ENCODE measurements at places on chromosomes 1 and 21.

- DNase-seq = no peak
Measured at GRCh38 chr1:3068564-3069431, at the start of gene PRDM16. PRDM16 (plus strand) TSS chr1:3069203; CDS start chr1:3069260, 57 bp downstream.

- no peak for DNase-seq
Measured at GRCh38 chr21:28916150-28916893, 76.4 kb downstream of the LTN1 start.

DNA sequence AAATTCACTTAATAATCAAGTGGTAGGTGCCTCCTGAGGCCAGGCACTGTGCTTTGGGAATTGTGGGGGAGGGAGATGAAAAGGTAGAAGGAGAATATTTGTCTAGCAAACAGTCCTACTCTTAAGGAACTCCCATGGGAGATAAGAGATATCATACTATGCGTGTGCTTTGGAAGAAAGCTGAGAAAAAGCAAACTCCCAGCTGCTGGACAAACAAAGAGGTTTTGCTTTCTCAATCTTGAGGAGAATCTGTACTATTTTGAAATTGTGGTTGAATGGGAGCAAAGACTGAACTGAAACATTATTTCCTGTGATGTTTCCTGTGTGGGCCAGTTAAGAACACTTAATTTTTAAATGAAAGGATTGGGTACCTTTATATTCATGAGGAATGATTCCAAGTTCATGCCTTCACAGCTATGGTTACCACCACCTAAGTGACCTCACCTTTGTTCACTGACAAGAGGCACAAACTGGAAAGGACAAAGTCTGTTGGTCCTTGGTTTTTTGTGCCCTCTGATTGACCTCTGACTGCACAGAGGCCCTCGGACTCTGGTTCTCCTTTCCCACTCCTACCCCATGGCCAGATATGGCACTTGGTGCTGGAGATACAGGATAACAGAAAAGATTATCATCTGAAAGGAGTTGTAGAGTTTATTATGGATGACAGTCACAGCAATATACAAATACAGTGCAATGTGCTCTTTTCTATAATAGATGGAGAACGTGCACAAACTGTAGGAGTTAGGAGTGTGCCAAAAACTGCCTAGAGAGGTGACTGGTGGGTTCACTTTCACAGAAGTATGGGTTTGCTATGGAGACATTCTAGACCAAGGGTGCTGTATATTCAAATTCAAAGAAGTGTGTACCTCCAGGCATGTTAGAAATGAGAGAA lies 1.6 kb downstream of the CD53 start:
- no peak for DNase-seq

DNA sequence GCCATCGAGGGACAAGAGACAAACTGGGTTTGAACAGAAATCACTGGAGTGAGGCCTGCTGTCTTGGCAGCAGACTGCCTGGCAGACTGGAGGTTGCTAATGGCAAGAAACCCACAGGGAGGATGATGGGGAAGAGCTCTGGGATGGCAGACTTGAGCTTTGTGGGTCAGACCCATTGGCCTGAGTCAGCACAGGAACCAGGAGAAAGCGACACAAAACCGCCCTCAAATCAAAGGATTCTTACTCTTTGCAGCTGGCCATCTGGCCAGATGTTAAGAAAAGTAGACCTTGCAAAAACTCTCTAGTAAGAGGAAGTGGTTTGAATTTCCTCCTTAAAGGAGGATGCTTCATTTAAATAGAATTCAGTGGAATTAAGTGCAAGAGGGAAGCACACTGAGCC lies 195.2 kb upstream of the JUN start:
- DNase-seq = no peak

GRCh38 chr1:118201524-118201923 lies 16.5 kb upstream of the SPAG17 start:
- no peak for DNase-seq

DNA sequence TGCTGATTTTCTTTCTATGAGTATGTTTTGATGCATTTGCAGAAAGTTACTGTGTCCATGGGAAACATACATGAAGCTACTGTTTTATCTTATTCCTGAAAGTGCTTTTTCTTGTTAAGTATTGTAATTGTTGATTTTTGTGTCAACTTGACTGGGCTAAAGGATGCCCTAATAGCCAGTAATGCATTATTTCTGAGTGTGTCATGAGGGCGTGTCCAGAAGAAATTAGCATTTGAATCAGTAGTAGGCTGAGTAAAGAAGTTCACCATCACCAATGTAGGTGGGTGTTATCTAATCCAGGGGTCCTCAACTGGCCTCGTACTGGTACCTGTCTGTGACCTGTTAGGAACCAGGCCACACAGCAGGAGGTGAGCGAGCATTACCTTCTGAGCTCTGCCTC lies 760.2 kb downstream of the PLA2G4A start:
- DNase-seq = no peak

DNA sequence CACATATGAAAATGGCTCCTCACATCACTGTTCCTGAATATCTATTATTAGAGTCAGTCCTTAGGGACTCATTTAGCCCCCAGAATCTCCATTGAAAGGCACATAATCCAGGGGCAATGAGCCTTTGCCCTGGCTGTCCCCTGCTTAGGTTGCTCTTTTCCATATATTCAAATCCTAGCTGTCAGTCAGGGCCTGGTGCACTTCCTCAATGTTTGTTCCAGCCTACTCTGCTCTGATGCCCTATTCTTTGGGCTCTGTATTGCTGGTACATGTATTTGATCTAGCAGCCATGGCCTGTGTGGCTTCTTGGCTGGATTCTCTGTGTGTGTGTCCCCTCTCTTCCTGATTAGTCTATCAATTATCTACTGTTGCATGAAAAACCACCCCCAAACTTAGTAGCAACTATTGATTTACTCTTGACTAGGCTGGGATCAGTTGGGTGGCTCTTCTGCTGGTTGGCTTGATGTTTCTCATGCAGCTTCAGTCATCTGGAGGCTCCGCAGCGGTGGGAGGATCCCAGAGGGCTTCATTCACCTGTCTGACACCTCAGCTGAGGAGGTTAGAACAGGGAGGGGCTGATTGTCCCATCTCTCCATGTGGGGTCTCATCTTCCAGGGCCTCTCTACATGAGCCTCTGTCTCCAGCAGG lies 107.5 kb downstream of the DTL start:
- no peak for DNase-seq

- no peak for DNase-seq
Measured at GRCh38 chr1:51756290-51756689, 122.2 kb downstream of the NRDC start.

- no peak for DNase-seq
Measured at GRCh38 chr1:231663211-231663792, 36.7 kb downstream of the DISC1 start.

- DNase-seq = no peak
Measured at GRCh38 chr1:41006942-41007865, 14.3 kb downstream of the SLFNL1 start.

- DNase-seq = no peak
Measured at GRCh38 chr1:8516793-8517556, 199.1 kb downstream of the SLC45A1 start.

GRCh38 chr1:219153723-219154122 lies 20.0 kb upstream of the LYPLAL1 start:
- no peak for DNase-seq

GRCh38 chr1:204992201-204992997 lies 50.6 kb upstream of the CNTN2 start:
- DNase-seq = no peak

DNA sequence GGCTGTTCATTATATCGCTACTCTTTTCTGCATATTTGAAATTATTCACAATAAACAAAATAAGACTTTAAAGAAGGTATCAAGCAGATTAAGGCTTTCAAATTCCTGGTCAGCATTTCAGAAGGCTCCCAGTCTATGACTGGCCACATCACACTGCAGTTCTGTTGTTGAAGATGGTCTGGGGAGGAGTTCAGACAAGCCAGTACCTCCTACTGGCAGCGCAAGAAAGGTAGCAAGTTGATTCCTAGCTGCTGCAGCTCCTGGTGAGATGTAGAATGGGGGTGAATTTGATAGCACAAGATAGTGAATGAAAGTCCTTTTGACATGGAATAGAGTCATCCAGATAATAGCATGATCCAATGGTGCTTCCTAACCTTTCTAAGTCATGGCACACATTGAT lies 88.2 kb upstream of the BEND5 start:
- DNase-seq = no peak

GRCh38 chr1:207962716-207963426 lies 51.9 kb upstream of the CD34 start:
- DNase-seq = no peak

DNA sequence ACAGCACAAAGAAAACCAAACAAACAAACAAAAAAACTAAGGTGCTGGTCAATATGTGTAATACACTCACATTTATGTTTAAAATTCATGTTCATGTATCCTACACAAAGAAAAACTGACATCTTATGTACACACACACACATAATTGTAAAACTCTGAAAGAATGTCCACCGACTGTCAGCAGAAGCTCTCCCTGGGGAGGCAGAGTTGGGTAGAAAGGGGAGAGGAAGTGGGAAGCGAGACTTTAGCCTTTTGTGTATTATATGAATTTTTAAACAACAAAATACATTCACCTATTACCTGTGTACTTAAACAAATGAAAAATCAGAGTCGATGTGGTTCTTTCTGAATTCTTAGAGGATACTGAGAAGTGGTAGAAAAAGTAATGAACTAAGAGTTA lies 88.3 kb downstream of the ABCA4 start:
- DNase-seq = no peak

DNA sequence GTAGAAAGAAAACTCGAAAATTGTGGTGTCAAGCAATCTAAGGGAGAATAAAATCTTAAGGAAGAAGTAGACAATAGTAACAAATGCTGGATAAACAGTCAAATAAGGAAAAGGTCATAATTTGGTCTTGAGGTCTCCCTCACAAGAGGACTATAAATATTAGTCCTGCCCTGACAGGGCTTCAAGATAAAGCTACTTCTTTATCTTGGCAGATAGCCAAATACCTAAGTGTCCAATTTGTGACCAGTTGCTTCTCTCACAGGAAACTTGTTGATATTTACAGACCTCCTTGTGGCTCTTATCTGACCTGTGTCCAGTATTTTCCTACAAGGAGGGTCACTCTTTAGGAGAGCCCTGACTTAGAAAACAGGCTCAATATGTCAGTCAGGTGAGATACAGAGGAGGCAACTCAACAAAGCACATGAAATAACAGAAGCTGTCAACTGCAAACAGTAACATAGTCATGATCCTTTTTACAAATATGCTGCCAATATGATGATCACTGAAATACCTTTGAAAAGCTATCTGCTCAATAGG lies 88.8 kb downstream of the TNNI3K start:
- DNase-seq = no peak

GRCh38 chr1:17233675-17234320 lies 15.1 kb upstream of the PADI3 start:
- no peak for DNase-seq

DNA sequence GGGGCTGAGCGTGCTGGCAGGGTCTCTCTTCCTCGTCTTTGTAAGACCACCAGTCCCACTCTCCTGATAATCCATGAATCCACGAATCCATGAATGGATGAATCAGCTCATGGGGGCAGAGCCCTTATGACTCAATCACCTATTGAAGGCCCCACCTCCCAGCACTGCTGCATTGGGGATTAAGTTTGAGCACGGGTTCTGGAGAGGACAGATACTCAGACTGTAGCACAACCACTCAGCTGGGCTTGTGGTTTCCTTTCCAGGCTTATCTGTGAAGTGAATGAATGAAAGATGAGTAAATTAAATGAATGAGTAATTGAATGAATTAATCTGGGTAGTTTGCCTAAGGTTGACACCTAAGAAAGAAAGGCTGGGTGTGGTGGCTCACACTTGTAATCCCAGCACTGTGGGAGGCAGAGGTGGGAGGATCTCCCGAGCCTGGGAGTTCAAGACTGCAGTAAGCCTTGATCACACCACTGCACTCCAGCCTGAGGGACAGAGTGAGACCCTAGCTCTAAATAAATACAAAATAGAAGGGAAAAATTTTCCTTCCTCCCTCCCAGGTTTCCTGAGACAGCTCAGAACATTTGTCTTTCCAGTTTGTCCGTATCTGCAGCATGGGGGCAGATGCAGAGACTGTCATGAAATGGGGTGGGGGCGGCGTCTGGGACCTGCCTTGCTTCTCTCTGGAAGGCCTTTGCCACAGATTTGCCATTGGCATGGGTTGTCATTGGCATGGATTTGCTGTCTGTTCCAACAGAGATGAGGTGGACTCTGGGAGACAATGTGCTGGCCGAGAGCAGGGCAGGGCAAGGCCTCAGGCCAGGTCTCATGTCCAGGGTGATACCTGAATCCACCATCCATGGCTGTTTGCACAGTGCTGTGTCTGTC lies 187.7 kb upstream of the C1orf174 start:
- DNase-seq = no peak
